ENCODE measurements at places on chromosomes 1 and 21.

GRCh38 chr1:164320790-164321731, 237.9 kb upstream of the PBX1 start:
- DNase-seq: no peak

- DNase-seq: no peak
Observed at GRCh38 chr1:183619781-183620180, 15.8 kb downstream of the ARPC5 start.

DNA sequence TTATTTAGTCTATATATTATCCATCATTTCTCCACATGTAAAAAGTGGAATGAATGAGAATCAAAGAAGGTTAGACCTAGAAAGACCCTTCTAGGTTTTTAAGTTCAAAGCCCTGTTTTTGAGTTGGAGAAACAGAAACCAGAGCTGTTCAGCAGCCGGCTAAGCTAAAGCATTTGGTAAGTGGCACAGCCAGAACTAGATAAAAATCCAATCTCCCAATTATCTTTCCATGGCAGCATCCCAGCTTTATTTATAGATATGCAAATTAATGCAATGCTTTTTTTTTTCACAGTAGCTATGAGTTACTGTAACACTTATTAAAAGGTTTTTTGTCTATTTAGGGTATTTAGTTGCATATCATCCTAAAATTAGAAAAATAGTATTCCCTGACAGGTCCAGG, 85.1 kb downstream of the NIBAN1 start:
- no peak for DNase-seq

GRCh38 chr1:40095806-40096205, 1.2 kb downstream of the PPT1 start:
- DNase-seq: no peak

- DNase-seq: no peak
Observed at GRCh38 chr21:38814126-38815059, 8.7 kb downstream of the ETS2 start.

GRCh38 chr1:3078430-3078861, 9.4 kb downstream of the PRDM16 start:
- no peak for DNase-seq

GRCh38 chr1:112532064-112532463, 23.3 kb downstream of the WNT2B start:
- no peak for DNase-seq

DNA sequence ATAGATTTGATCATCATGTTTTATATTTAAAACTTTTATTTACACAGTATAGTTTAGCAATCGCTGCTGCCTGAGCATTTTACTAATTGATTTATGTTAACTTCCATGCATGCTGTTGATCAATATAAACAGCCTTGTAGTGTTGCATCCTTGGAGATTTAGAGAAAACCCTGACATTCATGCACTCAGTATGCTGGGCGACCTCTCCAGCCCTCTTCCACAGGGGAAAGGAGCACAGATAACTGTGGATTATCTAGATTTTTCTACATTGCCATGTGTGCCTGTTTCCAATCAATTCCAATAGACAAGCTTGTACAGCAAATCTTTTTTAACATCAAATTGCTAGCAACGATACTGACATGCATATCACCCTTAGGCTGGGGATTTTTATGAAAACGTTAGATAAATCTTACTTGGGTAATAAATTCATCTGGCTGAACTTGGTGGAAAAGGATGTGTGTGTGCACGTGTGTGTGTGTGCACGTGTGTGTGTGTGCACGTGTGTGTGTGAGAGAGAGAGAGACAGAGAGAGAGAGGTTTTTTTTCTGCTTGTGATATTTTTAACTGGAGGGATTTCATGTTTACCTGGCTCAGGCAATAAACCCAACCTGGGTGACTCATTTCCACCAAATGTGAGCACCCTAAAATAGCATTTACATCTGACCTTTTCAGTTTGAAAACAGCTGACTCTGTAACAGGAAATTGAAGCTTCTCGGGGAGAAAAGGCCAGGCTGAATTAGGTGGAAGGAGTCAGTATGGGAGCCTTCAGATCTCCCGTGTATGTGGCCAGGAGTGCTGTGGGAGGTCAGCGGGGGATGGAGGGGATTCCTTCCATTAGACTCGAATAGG, 339.8 kb downstream of the PRDM2 start:
- DNase-seq: no peak

DNA sequence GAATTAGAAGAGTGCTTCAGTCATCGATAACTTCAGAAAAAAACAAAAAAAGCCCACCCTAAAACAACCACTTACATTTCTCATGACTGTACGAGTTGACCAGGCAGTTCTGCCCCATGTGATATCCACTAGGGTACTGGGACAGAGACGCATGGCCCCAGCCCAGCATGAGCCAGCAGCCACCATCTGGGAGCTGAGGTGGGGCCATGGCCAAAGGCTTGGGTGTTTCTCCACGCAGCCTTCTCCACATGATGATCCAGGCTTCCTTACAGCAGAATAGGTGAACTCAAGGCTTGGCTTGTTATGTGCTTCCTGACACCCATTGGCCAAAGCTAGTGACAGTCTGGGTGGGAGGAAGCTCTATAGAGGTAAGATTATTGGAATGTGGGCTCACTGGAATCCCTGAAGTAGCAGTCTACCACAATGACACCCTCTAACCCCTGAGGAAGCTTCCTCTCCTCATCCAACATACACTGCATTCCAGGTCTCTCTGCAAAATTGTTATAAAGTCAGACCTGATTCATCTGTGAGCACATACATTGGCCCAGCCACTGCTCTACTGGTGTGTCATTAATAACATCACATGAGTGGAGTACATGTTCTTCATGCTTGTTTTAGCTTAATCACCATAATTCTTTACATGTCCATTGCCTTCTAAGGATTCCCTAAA, 66.3 kb upstream of the NTPCR start:
- DNase-seq: no peak

GRCh38 chr21:42809171-42809570, 70.2 kb downstream of the WDR4 start:
- no peak for DNase-seq

GRCh38 chr1:32989160-32990050, 24.8 kb upstream of the RNF19B start:
- DNase-seq: no peak

- DNase-seq: no peak
Observed at GRCh38 chr1:185776522-185776921, 42.3 kb downstream of the HMCN1 start.

DNA sequence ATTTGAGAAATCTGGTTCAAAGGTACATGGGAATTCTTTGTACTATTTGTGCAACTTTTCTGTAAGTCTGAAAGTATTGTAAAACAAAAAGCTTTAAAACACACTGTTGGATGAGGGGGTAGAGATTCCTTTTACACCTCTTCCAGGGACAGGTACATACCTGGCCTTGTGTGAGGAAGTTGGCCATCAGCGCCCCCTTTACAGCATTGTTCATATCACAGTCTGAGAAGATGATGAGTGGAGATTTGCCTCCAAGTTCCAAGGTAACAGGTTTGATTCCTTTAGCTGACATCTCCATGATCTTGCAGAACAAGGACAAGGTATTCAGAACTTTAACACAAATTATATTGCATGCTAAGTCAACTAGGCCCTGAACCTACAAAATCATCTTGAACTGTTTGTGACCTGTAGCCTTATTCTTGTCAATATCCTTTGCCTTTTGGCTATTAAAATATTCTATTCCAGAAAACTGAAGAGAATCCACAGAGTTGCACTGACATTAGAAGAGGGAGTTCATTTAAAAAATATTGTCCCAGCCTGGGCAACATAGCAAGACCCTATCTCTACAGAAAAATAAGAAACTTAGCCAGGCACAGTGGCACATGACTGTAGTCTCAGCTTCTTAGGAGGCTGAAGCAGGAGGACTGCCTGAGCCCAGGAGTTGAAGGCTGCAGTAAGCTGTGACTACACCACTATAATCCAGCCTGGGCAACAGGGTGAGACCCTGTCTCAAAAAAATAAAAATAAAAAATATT, 18.9 kb downstream of the ALDH9A1 start:
- no peak for DNase-seq

GRCh38 chr21:37425001-37425400, 58.4 kb downstream of the DYRK1A start:
- DNase-seq: no peak

DNA sequence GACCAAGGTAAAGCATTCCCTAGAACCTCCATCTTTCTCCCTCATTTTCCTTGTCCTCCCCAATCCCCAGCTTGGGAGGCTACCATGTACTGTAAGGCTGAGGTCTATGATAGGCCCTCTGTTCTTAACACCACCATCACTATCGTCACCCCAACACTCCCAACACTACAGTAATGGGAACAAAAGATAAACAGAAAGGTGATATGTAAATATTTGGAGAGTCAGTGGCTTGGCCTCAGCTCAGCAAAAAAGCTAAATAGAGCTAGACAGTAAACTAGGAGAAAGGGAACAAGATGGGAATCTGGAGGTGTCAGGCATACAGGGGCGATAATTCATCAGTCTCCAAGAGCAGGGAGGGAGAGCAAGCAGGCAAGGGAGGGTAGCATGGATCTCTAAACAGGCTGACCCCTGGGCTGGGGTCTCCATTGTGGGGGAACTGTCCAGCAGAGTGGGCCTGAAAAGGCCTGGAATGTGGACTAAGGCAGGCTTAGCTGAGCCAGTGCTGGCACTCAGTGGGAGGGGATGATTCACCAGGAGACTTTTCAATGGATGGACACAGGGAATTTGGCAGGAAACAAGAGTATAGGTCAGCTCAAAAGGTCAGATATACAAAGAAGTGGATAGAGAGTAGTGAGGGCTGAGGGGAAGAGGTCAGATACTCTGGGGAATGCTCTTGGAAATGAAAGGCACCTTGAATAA, 6.7 kb downstream of the WNT2B start:
- no peak for DNase-seq

DNA sequence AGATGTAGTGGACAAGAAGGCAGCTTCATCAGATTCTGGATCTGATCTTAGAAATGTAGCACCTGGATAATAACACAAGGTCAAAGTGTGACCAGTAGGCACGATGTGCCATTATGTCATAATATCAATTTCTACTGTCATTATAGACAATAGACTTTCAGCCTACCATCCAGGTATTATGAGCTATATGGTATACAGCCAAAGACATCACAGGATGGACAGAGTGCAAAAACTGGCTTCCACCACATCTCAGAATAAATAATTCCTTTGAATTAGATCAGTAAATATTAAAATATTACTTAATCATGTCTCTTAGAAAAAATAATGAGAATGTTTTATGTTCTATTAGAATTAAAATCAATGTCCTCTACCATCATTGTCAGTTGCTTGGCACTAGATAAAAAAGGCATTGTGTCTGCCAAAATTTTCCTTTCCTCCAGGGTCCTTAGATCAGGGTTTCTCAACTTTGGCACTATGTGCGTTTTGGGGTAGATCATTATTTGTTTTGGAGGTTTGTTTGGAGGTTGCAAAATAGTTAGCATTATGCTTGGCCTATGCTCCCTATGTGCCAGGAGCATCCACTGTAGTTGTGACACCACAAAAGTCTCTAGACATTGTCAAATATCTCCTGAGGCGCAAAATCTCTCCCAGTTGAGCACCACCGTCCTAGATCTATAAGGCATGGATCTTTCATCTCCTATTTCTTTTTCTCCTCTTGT, 86.7 kb upstream of the NRIP1 start:
- no peak for DNase-seq

- DNase-seq: no peak
Observed at GRCh38 chr1:87638636-87639035, 310.0 kb downstream of the LMO4 start.

DNA sequence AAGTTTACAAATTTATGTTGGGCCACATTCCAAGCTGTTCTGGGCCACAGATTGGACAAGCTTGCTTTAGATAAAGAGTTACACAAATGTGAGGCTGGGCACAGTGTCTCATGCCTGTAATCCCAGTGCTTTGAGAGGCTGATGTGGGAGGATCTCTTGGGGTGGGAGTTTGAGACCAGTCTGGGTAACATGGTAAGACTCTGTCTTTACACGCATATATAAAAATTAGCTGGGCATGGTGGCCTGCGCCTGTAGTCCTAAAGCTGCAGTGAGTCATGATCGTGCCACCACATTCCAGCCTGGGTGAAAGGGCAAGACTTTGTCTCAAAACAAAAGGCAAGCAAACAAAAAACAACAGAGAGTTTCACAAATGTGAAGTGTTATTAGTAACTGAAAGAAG, 5.9 kb upstream of the VCAM1 start:
- no peak for DNase-seq

GRCh38 chr1:54239035-54239383, 39.0 kb downstream of the MRPL37 start:
- no peak for DNase-seq

- no peak for DNase-seq
Observed at GRCh38 chr1:42921769-42922168, 36.9 kb downstream of the SLC2A1 start.

- DNase-seq: no peak
Observed at GRCh38 chr1:160641323-160642280, 5.2 kb downstream of the SLAMF1 start.

DNA sequence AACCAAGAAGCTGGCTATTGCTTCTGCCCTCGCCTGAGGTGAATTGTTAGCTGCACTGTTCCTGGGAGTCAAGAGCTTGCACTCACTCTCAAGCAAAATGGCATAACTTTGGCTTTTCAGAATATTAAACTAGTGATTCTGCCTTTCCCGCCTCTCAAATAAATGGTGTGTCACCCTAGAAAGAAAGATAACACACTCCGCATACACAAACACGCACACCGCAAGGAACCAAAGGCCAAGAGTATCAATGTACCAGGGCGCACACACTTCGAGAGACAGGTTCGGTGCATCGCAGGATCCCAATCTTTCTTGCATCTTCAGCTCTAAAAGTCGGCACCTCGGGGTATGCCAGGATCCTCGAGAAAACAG, 470 bp upstream of the RTCA start:
- DNase-seq: peak; percentile 11

DNA sequence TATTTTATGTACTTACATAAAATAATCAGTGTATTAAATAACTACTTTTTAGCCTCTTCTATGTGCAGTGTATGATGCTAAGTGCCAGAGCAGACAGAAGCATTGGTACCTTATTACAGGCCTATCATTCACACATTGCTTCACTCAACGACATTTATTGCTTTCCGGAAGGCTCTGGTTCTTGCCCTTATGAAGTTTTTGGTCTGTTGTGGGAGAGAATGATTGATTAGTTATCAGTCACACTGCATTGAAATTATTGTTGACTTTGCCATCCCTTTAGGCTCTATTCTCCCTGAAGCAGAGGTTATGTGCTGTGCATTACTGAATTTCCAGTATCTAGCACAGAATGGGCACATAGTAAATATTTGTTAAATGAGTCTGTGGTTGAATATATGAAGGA, 178.0 kb downstream of the HHAT start:
- no peak for DNase-seq

- DNase-seq: peak; percentile 34
Observed at GRCh38 chr1:25799935-25800702, at the start of gene SELENON. TSS of gene SELENON (plus strand) at chr1:25800193. CDS start at chr1:25800231, 38 bp downstream.
